ENCODE measurements at places on chromosomes 16 and 17. TPM values are rescaled to one million over a fixed set of nuclear protein-coding genes. Genes with fewer than 3 reads are reported as not detected.

The PDILT gene
- total RNA-seq = not detected

The ABCC12 gene
- total RNA-seq = not detected

The KRTAP4-1 gene
- total RNA-seq = not detected

The TNP2 gene
- total RNA-seq = not detected

The ZG16 gene
- not detected for total RNA-seq

The RNF227 gene
- total RNA-seq = 2.4 TPM
